ENCODE measurements at places on chromosomes 7 and 10.

- H3K4me1 ChIP-seq = peaks cover 17% of the 10 kb centered on the region
- no peaks in the 10 kb centered on the region for H3K27me3 ChIP-seq
- peaks cover 41% of the 10 kb centered on the region for H3K36me3 ChIP-seq
- no peak overlapping the region for H3K4me3 ChIP-seq
- DNase-seq = no peak
Measured at GRCh38 chr7:30879139-30880124, 32.2 kb upstream of the AQP1 start.

DNA sequence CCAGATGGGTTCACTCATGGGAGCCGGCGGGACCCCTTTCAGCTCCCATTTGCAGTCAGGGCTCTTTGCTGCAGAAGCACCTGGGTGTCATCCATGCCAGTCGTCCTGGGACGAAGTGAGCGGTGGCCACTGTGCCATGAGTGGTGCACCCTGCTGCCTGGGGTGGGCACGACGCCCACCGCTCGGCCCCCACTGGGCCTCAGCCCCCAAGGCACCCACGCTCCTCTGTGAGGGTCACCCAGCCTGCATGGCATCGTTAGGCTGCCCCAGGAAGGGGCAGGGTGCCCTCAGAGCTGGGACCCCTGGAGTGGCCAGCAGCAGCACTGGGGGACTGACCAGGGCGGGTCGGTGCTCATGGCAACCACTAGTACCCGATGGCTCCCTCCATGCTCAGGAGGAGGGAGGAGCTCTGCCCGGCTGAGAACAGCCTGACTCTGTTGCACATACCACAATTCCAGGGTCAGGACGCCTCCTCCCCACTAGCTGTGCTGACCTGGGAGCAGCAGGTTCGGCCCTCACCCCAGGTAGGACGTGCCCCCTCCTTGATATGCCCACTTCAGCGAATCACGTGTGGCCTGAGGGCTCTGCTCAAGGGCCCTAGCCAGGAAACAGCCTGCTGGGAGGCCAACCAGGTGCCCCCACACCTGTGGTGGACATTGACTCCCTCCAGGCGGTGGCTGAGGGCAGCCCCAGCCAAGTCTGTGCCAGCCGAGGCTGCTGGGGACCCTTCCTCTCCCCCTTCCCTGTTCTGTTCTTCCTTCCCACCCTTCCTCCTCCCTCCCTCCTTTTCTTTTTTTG, 28.5 kb upstream of the CFAP46 start:
- no peak for DNase-seq
- no peak overlapping the region for H3K27ac ChIP-seq
- H3K4me3 ChIP-seq = no peak overlapping the region
- no peaks in the 10 kb centered on the region for H3K4me1 ChIP-seq

DNA sequence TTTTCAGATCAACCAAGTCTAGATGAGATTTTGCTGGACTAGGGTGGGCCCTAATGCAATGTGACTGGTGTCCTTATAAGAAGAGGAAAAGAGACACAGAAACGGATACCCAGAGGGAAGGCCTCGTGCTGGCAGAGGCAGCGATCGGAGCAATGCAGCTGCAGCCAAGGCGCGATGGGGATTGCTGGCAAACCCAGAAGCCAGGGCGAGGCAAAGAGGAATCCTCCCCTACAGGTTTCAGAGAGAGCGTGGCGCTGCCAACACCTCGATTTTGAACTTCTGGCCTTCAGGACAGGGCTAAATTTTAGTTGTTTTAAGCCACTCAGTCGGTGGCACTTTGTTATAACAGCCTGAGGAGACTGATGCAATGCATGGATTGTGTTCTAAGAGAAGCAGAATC, 157.1 kb upstream of the RHEB start:
- DNase-seq = no peak
- H3K27ac ChIP-seq = no peak overlapping the region
- H3K36me3 ChIP-seq = no peaks in the 10 kb centered on the region
- H3K27me3 ChIP-seq = no peaks in the 10 kb centered on the region
- H3K4me3 ChIP-seq = no peak overlapping the region

DNA sequence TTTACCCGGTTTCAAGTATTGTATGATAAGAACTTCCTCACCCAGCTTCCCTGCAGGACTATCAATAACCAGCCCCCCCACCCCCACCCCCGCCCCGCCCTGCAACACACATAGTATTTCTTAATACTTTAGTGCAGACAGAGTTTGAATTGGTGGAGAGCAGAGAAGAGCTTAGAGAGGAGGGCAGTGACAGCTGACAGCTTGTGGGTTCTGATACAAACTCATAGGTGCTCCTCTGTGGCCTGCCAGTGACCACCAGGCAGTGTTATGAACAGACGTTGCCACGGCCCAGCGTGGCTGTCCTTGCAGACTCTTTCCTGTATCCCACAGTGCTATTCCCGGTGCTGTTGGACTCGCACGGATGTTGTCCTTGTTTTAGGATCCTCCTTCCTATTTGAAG, 186.9 kb upstream of the ADO start:
- no peak overlapping the region for H3K27ac ChIP-seq
- peaks cover 7% of the 10 kb centered on the region for H3K4me1 ChIP-seq
- no peak overlapping the region for H3K4me3 ChIP-seq
- DNase-seq = no peak

GRCh38 chr10:59245686-59246085, 69.2 kb downstream of the PHYHIPL start:
- no peaks in the 10 kb centered on the region for H3K4me1 ChIP-seq
- no peaks in the 10 kb centered on the region for H3K36me3 ChIP-seq
- H3K27ac ChIP-seq = no peak overlapping the region
- H3K27me3 ChIP-seq = no peaks in the 10 kb centered on the region

DNA sequence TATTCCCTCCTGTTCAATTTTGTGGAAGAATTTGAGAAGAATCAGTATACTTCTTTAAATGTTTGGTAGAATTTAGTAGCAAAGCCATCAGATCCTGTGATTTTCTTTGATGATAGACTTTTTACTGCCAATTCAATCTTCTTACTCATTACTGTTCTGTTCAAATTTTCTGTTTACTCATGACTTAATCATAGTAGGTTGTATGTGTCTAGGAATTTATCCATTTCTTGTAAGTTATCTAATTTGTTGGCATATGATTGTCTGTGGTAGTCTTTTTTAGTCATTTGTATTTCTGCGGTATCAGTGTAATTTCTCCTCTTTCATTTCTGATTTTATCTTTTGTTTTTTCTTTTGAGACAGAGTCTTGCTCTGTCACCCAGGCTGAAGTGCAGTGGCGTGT, 87.4 kb downstream of the CCDC3 start:
- H3K4me1 ChIP-seq = peaks cover 1% of the 10 kb centered on the region
- H3K4me3 ChIP-seq = no peak overlapping the region
- H3K36me3 ChIP-seq = no peaks in the 10 kb centered on the region
- no peak overlapping the region for H3K27ac ChIP-seq

- H3K4me1 ChIP-seq = no peaks in the 10 kb centered on the region
- no peak for DNase-seq
- no peak overlapping the region for H3K27ac ChIP-seq
- no peaks in the 10 kb centered on the region for H3K27me3 ChIP-seq
Measured at GRCh38 chr7:11768263-11768662, 63.7 kb downstream of the THSD7A start.

- no peaks in the 10 kb centered on the region for H3K27me3 ChIP-seq
- no peak overlapping the region for H3K27ac ChIP-seq
- peaks cover 4% of the 10 kb centered on the region for H3K36me3 ChIP-seq
- peaks cover 8% of the 10 kb centered on the region for H3K4me1 ChIP-seq
- no peak for DNase-seq
Measured at GRCh38 chr10:94546049-94546900, 687 bp downstream of the HELLS start.

DNA sequence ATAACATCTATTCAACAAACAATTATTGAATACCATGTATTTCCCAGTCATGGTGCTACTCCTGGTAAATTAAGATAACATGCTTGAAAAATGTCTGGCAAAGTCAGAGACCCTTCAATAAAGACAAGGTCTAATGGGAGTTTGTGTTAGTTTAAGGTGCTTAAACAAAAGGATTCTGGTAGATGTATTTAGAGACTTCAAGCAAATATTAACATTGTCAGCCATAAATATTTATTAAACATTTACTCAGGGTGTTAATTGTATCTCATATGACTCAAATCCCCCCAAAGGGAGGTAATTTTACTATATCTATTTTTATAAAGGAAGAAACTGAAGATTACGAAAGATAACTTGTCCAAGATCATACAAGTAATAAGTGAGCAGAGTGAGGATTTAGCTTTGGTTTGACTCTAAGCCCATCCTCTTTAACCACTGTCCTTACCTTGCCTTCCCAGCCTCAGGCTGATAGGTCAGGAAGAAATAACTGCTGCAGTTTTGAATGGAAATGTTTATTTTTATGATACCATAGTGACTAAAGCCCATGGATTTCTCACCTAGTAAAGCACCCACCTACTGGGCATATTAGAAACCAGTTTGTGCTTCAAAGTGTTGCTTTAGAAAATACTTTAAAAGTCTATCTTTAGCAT, 215.4 kb downstream of the COBL start:
- no peak overlapping the region for H3K4me3 ChIP-seq
- H3K27me3 ChIP-seq = peaks cover 6% of the 10 kb centered on the region

DNA sequence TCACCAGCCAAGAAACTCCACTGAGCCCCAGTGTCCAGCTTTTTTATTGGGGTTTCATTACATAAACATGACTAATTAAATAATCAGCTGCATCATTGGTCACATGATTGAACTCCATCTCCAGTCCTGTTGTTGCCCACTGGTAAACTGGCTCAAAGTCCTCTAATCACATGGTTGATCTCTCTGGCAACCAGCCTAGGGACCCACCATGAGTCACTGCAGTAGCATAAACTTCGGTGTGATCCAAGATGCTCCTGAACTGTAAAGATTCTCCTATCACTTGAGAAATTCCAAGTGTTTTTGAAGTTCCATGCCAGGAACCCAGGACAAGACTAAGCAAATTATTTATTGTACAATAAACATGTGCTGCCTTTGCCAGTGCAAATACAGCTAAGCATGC, 130.4 kb upstream of the AUTS2 start:
- DNase-seq = peak; percentile 1
- H3K36me3 ChIP-seq = no peaks in the 10 kb centered on the region
- no peaks in the 10 kb centered on the region for H3K27me3 ChIP-seq
- no peak overlapping the region for H3K27ac ChIP-seq

DNA sequence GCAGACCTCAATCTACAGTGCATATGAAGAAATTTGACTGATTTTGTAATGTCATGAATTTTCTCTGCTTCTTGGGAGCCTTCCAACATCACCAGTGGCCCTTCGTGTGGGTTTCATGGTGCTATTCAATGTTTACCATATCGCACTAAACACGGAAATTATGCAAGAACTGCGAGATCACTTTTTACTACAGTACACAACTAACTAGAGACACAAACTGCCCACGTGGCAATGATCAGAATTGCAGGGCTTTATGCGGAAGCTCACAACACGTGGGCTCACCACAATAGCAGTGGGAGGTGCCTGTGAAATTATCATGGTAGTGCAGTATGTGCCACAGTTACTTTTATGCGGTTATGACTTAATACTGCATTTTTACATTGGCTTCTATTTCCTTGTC, 449.7 kb upstream of the KLF6 start:
- H3K27ac ChIP-seq = no peak overlapping the region
- peak; percentile 37 for DNase-seq
- H3K4me3 ChIP-seq = no peak overlapping the region

DNA sequence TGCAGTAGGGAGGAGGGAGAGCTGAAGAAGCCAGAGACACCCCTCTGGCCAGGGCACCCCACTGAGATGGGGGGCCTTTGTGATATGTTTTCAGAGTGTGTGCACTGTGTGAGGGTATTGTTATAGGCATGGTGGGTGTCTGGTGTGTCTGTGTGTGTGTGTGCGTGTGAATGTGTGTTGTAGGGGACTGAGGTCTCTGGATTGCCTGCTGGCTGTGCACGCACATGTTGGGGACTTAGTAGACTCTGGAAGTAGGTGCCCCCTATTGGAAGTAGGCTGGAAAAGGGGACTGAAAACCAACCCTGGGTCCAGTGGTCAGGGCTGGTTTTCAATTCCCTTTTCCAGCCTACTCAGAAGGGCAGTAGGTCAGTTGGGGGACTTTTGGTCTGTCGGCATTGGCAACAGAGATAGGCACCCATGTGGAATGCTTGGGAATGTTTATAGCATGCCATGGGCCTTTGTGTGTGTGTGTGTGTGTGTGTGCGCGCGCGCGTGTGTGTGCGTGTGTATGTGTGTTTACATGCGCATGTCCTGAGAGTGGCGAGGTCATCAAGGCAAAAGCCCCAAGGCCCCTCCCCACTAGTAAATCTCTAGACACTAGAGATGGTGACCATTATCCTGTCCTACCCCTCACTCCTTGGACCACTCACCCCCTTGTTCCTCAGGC, 78.8 kb downstream of the HIF1AN start:
- no peaks in the 10 kb centered on the region for H3K36me3 ChIP-seq
- peaks cover 75% of the 10 kb centered on the region for H3K27me3 ChIP-seq
- no peak overlapping the region for H3K27ac ChIP-seq

DNA sequence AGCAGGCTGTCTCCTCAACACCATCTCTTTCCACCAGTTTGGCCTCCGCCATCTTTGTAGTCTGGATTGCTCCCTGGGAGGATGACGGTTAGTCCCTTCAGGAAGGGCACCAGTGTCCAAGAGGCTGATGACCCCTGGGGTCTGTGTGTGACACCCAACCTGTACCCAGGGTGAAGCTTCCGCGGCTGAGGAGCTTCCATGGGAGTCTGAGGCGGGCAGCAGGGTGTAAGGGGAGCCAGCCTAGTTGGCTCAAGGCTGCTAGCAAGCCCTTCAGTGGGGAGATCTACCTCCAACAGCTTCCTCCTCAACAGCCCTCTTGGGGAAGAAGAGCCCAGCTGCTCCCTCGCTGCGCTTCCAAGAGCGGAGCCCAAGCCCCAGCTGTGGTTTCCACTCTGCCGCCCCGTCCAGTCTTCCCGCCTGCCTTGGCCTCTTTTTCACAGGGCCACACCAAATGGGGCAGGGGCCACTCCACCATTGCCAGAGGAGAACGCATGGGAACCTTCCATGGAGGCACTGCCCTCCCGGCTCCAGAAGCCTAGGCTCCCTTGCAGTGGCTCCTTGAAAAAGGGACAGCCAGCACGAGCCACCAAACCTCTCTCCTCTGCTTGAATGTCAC, 57.4 kb downstream of the TMEM209 start:
- no peak for DNase-seq
- H3K27ac ChIP-seq = no peak overlapping the region
- H3K4me3 ChIP-seq = no peak overlapping the region
- peaks cover 3% of the 10 kb centered on the region for H3K36me3 ChIP-seq

DNA sequence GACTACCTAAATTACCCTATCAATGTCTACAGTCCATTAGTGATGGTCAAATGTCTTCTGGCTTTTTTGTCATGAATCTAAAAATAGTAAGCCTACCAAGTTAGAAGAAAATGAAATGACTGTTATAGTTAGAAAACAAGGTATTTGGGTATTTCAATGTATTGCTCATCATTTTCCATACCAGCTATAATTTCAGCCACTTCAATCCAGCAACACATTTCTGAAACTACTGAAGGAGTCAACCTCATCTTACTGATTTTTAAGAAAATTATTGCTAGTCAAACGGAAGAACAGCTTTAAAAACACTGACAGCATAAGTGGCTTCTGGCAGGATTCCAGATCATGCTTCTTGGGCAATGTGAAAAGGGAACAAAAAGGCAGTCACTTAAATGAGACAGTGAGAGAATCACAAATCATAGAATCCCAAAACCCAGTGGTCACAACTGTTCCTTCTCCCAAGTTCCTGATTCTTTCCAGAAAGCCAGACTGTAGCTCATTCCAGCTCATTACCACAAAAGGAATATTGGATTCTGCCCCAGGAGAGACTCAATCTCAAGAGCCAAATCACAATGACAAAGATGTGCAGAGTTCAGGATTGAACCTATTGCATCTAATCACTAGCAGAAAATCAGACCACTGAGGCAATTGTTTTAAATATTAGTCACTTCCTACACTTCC, 61.2 kb upstream of the LRRN3 start:
- H3K4me1 ChIP-seq = no peaks in the 10 kb centered on the region
- H3K27ac ChIP-seq = no peak overlapping the region
- peak overlapping the region; percentile 6 for H3K4me3 ChIP-seq
- DNase-seq = peak; percentile 56
- no peaks in the 10 kb centered on the region for H3K36me3 ChIP-seq
